ENCODE measurements at places on chromosomes 6 and 20.

DNA sequence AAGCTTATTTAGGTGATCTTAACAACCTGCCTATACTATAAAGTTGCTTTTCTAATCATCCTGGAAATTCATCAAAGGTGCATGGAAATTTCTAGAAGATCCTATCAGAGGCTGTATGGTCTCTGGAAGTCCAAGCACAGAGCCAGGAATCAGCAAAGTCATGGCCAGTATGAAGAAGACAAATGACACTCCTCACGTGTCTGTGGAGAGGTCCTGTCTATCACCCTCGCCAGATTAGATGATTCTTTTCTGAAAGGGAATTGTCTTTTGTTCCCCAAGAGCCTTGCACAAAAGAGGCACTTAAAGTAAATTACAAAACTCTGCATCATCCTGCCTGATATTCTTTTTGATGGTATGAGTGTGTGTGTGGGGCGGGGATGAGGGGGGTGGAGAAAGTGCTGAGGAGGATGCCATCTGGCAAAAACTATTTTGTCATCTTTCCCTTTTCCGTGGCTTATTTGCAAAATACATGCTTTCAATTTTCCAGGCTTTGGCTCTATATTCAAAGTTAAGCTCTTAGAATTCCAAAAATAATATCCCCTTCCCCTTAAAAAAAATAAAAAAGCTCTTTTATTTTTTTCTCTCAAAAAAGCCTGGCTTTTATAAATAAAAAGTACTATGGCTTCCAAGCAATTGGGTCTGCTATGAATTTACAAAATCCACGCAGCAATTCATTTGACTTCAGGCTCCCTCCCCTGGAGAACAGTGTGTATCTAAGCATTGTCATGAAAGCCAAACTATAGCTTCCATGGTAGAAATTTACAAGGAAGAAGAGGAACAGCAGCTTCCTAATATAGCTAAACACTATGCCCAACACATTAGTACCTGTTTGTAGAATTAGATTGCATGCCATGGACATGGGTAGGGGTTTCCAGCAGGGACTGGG, 185.2 kb upstream of the ARG1 start:
- H3K4me1 ChIP-seq = peaks cover 4% of the 10 kb centered on the region
- no peak overlapping the region for H3K27ac ChIP-seq
- no peaks in the 10 kb centered on the region for H3K27me3 ChIP-seq
- DNase-seq = no peak
- no peaks in the 10 kb centered on the region for H3K36me3 ChIP-seq
- H3K4me3 ChIP-seq = no peak overlapping the region

DNA sequence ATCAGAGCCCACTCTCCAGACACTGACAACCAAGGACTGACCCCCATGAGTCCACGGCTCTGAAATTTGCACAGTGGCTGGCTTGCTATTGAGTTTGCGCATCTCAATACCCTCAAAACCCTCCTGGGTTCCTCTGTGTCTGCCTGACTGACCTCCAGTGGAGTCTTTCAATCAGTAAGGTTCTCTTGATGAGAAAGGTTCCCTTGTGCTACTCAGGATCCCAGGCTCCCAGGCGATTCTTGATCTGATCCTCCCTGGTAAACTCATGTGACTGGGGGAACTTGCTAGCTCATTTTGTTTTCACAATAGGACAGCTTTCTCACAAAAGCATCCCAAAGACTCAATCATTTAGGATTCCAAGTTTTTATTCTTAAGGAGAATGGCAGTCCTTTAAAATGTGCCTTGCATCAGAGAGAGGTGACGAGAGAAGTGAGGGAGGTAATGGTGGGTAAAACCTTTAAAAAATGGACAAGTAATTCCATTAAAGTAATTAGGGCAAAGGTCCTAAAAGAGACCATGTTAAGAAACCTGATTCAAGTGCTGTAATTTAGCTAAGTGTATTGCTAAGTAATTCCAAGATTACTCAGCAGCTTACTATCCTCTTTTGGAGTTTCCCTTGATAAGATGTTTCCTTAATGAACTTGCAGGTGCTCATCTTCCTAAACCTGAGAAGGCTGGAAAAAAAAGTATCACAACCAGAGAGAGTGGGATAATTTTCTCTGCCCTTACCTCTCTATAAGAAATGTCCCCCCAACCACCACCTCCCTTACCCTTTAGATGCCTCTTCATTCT, 304.7 kb upstream of the SGK1 start:
- H3K4me1 ChIP-seq = peaks cover 20% of the 10 kb centered on the region
- H3K4me3 ChIP-seq = no peak overlapping the region
- no peaks in the 10 kb centered on the region for H3K36me3 ChIP-seq
- peak overlapping the region; percentile 75 for H3K27ac ChIP-seq

DNA sequence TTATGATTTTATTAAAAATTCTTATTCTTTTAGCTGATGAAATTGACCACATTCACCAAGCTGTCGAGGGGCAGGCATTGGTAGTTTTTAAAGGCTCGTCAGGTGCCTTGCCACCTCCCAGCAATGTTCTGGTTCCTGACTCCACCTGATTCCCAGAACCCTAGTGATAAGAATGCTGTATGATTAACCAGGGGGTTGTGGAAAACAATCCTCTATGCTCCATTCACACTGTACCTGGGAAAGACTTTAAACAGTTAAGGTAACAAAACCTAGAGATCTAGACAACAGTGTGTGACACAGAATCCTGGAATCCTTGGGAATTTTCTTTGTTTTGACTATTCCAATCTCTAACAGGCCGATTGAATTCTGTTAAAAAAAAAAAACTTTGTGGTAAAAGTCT, 165.7 kb upstream of the OLIG3 start:
- DNase-seq = no peak
- H3K27me3 ChIP-seq = no peaks in the 10 kb centered on the region
- H3K4me3 ChIP-seq = no peak overlapping the region

DNA sequence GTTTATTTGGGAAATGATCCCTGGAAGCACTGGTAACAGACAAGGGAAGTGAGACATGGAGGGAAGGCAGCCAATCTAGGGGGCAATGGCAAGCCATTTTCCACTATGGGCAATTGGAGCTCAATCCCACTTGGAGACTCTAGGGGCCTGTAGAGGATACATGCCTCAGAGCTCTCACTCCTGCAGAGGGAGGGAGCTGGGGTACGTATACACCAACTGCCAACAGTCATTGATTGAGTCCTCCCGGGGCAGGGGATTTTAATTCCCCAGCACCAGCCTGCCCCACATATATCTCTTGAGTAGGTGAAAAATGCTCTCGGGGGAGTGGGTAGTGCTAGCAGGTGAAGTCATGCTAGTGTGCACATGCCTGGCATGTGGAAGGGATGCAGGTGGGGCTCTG, 78.9 kb upstream of the KCNK16 start:
- H3K4me3 ChIP-seq = no peak overlapping the region
- H3K4me1 ChIP-seq = no peaks in the 10 kb centered on the region
- H3K27me3 ChIP-seq = no peaks in the 10 kb centered on the region
- H3K27ac ChIP-seq = no peak overlapping the region
- no peak for DNase-seq
